ENCODE measurements at places on chromosomes 12 and 14.

GRCh38 chr12:92729773-92730305 is 27.1 kb downstream of the PLEKHG7 start:
- no peak for DNase-seq

DNA sequence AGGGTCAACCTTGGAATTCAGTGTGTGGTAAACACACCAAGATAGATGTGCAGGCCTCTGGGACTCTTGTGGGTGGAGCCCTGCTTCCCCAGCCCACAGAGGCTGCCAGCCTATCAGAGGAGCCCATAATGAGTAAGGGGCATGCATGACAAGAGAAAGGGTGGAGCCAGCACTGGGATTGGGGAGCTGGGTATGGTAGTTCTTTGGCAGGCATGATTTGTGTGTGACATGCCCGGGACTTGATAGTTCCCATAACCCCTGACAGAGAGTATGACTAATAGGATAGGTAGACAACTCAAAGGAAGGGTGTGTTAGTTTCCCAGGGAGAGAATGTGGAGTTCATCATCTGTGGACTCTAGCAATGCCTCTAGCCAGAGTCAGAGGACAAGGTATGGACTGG is 143.0 kb downstream of the EMP1 start:
- DNase-seq, result no peak

DNA sequence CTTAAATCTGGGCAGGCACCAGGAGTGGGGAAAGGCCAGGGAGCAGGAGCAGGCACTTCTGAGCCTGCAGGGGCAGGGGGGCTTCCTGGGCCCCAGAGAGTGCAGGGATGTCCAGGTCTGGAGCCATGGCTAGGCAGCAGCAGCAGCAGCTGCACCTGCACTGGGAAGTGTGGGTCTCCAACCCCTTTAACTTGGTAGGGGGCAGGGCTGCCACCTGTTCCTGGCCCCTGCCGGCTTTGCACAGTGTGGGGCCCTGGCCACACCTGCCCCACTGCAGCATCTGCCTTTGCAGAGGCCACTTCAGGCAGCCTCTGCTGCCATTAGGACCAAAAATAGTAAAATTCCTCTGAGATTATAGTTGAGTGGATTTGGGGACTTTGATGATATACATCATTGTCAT is 138.5 kb downstream of the SLC16A7 start:
- no peak for DNase-seq

GRCh38 chr12:123696207-123696606 is 15.9 kb upstream of the ATP6V0A2 start:
- no peak for DNase-seq

GRCh38 chr14:74141703-74142102 is 56.9 kb downstream of the LIN52 start:
- no peak for DNase-seq
